CD4-positive, alpha-beta memory T cell (primary cell): ENCODE measurements at places on chromosomes 16 and 17.

GRCh38 chr16:66346221-66346620, 20.3 kb upstream of the CDH5 start:
- H3K4me1 ChIP-seq: no peaks in the 10 kb centered on the region
- no peaks in the 10 kb centered on the region for H3K27me3 ChIP-seq
- DNase-seq: no peak
- no peak overlapping the region for H3K27ac ChIP-seq
- no peak overlapping the region for H3K4me3 ChIP-seq

GRCh38 chr17:55577687-55578086, 66.4 kb upstream of the SMIM36 start:
- peak overlapping the region; percentile 55 for H3K4me3 ChIP-seq
- peaks cover 30% of the 10 kb centered on the region for H3K4me1 ChIP-seq
- H3K27ac ChIP-seq: peak overlapping the region; percentile 47
- peak; percentile 72 for DNase-seq

- no peaks in the 10 kb centered on the region for H3K27me3 ChIP-seq
- DNase-seq: peak; percentile 85
- H3K27ac ChIP-seq: peak overlapping the region; percentile 54
Observed at GRCh38 chr17:77127735-77128361, 12.9 kb upstream of the SEC14L1 start.

DNA sequence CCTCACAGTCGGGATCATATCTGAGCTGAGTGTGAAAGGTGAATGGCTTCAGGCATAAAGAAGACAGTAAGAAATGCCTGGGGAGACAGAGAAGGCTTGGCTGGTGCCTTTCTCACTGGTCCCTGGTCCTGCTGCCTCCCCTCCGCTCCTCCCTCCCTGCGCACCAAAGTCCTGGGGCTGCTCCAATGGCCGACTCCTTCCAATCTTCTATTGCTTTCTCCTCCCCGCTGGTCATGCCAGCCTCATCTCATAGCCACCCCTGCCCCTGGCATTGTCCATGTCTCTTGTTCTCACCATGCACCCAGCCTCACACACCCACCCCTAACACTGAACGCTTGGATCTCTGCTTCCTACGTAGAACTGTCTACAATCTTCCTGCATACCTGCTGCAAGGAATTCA, 18.0 kb downstream of the TLE7 start:
- H3K27ac ChIP-seq: no peak overlapping the region
- no peak overlapping the region for H3K4me3 ChIP-seq
- H3K36me3 ChIP-seq: no peaks in the 10 kb centered on the region

- no peaks in the 10 kb centered on the region for H3K36me3 ChIP-seq
- no peak overlapping the region for H3K27ac ChIP-seq
- no peak for DNase-seq
- H3K4me3 ChIP-seq: no peak overlapping the region
- H3K27me3 ChIP-seq: no peaks in the 10 kb centered on the region
Observed at GRCh38 chr16:4523686-4524085, 14.9 kb downstream of the CDIP1 start.

DNA sequence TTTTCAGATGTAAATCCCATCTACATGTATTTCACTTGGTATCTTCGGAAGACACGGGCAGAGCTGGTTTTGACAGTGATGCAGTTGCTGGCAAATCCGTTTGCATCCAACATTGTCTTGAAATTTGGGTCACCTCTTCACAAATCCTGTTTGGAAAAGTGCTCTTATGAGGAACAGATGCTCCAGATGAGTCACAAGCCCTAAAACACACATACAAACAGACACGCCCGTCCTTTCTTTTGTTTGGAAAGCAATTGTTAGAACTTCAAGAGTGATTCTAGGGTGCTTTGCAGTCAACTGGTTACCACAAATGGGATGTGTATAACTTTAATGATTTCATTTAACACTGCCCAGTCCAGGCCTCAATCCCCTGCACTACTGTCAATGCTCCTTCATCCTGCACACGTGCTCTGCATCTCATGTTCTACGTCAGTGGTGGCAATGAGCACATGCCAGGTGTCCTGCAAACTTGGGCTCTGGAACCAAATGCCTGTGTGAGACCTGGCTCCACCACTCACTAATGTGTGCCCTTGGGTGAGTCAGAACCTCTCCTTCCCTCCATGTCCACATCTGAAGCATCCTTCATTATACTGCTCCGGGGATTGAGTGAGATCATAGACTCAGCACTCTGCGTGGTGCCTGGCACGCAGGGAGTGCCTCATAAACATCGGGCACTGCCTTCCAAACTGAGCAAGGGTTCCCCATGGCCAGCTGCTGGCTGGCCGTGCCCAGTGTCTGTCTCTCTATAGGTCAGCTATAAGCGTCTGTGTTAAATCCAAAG, 19.3 kb upstream of the FOXF1 start:
- H3K27me3 ChIP-seq: peaks cover 19% of the 10 kb centered on the region
- no peak overlapping the region for H3K27ac ChIP-seq
- no peaks in the 10 kb centered on the region for H3K36me3 ChIP-seq
- H3K4me3 ChIP-seq: no peak overlapping the region
- H3K4me1 ChIP-seq: no peaks in the 10 kb centered on the region
